ENCODE measurements at places on chromosomes 6 and 20. TPM values are rescaled to one million over a fixed set of nuclear protein-coding genes. Genes with fewer than 3 reads are reported as not detected.

TMEM244 gene
- not detected for total RNA-seq

C2 gene
- not detected for total RNA-seq

C6orf89 gene
- 18.6 TPM for total RNA-seq

UBE3D gene
- 3.6 TPM for total RNA-seq

OR2B6 gene
- total RNA-seq = not detected

All from A549 treated with ZK216348 at 1 μM for 4 hours (cell line).